ENCODE measurements at places on chromosomes 16 and 17.

DNA sequence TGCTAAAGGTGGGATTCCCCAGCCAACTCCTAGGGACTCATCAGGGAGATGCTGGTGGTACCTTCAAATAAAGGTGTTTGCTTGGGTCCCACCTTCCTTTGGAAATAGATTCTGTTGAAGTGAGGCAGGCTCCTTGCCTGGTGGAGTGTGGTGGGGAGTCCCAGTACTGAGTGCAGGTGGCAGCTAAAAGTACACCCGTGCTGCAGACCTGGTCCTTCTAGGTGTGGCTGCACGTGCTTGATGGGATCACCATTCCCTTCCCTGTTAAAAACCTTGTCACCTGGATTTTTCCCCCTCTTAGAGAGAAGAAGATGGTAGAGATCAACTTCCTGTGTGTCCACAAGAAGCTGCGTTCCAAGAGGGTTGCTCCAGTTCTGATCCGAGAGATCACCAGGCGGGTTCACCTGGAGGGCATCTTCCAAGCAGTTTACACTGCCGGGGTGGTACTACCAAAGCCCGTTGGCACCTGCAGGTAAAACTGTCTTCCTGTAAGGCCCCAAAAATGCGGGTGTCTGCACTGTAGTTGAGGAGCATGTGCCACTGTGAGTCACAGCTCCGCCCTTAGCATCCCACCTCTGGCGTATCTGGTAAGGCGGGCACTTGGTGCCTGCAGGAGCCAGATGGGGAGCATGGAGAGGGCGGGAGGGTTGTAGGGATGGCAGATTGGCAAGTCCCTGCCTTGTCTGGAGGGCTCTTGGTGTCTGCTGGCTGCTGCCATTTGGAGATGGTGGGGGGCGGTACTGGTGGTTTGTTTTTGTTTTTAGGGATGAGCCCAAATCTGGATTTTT, 34.0 kb downstream of the PLCD3 start:
- no peak for DNase-seq

DNA sequence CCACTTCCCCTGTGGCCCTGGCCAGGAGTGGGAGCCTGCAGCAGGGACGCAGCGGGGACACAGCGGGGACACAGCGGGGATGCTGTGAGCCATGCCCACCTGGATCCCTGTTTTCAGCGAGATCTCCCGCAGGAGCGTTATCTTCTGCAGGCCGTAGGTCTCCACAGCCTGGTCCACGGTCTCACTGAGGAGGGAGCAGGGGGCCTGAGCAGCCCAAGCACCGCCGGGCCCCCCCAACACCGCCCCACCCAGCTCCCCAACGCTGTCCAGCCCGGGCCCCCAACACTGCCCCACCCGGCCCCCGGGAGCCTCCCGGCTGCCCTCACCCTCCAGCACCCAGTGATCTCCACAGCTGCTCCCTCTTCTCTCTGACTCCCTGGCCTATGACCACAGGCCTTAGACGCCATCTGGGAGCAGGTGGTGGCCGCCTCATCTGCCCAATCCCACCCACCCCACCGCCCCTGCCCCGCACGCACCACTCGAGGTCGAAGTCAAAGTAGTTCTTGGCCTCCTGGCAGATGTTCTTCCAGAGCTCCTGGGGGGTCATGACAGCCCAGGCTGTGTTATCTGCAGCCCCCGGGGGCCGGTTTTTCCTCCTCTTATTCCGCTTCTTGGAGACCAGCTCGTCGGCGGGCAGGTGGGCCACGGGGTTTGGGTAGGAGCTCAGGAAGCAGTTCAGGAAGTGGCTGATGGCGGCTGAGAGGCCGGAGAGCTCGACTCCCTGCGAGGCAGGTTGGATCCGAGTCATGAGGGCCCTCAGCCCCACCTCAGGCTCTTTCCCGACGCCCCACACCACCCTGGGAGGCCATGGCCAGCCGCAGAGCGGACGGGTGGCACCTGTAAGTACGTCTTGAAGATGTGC, 17.0 kb downstream of the CLUH start:
- no peak for DNase-seq

DNA sequence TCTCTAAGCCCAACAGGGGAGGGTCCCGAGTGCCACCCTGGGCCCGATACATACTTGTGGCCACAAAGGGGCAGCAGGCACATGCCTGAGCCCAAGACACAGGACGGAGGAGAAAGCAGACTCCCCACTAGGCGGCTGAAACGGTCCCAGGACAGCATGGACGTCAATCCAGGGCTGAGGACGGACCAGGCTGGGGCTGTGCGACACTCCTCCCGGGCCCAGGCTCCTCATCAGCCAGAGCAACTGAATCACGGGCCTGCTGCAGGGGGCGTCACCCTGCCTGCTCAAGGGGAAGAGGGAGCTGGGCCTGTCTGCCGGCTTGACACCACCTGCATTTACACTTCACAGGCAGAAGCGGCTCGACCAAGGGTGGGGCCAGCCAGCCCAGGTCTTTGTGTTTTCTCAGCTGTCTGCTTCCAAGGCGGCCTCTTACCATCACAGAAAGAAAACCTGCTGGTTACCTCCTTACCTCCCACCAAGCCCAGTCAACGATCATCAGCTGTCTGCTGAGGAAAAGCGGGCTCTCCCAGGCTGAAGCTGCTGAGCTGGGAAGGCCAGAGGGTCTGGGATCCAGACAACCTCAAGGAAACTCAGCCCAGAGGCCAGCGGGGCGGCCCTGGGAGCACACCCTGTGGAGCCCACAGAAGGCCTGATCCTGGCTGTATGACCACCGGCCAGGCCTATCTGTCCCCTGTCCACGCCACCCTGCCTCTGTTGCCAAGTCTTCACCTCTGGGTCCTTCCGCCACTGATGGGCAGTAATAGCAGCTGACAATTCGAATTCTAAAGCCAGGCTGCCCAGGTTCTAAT, 26.4 kb downstream of the KIFC3 start:
- DNase-seq = peak; percentile 28

DNA sequence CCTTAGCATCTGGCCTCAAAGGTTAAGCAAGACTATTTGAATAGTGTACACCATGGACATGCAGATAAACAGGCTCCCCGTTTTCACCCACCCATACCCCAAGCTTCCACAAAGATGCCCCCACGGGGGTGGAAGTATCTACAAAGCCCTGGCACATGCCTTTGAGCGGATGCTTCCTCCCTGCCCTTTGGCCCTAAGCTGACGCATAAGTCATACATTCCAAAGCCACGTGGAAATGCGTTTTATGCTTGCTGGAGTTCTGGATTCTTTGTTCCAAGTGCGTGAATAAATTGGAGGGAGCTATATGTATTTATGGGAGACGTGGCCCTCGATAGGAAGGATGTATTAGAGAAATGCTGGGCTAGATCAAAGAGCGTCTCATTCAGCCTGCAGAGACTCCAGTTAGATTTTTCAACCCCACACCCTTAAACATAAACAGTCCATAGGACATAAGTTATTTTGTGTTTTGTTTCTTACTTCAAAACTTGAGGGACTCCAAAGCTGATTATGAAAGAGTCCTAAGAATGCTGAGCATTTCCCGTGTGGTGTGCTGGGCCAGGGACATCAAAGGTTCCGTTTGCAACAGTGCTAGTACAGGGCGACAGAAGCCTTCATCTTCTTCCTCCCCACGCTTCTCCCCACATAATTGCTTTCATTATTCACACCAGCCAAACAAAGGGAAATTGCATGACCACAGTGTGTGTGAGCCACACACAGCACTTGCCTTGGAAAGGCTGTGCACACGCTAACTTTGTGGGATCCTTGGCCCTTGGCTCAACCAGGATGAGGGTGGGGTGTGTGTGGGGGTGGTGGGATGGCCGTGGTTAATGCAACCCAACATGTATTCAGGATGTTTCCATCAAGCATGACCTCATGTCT, 73.6 kb downstream of the WIPI1 start:
- DNase-seq = no peak
